ENCODE measurements at places on chromosomes 7 and 10.

DNA sequence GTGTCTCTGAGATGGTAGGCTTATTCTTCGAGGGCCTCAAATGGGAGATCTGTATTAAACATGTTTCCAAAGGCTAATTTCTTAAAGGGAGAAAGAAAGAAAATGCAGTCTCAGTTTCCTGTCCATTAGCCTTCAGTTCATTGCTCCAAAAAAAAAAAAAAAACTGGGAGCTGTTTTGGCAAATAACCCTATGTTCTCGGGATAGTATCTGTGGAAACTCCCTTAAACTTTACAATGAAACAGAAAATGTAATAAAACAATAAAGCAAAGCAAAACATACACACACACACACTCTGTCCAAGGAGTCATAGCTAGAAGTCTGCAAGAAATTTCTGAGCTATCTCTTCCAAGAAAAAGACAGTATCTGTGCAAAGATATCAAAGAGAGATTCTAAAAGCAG lies 172.5 kb upstream of the CELF2 start:
- no peak for DNase-seq

DNA sequence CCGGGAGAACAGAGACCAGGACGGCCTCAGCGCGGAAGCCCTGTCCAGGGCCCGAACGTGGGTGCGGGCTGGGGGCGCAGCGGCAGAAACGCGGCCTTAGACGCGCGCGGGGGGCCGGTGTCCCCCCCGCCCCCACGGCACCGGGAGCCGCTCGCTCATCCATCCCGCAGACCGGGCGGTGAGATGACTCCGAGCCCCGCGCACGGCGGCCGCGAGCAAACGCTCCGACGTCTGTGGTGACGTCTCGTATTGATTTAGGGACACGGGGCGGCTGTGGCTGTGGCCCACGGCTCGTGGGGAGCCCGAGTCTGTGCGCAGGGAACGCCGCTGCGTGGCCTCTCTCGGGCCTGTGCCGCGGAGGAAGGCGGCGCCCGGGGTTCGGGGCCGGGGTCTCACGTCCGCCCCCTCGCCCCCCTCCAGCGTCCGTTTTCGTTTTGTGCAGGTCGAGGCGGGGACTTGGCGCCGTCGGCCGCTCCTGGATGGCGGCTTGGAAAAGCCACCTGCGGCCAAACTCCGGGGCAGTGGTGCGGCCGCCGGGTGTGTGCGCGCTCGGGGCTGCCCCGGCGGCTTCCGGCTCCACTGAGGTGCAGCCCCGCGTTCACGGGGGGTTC lies 1.0 kb upstream of the NKX6-2 start:
- DNase-seq: no peak

DNA sequence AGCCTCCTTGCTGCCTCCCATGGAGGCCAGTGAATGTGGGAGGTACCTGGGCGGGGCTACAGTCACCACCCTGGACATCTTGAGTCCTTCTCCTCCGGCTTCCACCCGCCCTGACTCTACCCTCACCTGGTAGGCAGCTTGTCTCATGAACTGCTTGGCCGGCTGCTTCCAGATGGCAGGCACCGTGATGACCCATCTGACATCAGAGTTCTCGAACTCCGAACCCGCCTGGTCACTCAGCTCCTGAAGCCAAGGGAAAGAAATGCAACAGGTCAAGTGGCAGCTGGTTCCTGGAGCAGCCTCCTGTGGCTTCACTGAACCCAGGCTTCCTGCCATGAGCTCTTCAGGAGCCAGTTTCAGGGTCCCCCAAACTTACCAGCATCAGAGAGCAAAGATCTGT lies 50.1 kb downstream of the HSPA12A start:
- DNase-seq: no peak

- no peak for DNase-seq
These were observed 199.1 kb upstream of the AHR start for GRCh38 chr7:17099083-17099973.

DNA sequence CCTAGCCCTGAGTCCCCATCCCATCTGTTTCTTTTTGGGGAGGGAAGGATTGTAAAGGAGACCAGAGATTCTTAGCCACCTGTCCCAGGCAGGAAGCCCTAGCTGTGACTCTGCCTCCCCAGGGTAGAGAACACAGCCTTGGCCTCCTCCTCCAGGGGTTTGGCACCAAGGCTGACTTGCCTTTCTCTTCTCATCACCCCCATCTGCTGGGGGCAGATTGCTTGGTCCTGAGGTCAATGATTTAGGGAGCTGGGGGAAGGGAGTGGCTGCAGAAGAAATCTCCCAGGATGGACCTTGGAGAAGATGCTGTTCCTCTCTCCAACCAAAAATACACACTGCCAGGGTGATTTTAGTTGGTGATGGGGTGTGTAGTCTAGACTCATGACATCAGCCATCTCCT lies 2.6 kb upstream of the MNX1 start:
- no peak for DNase-seq

DNA sequence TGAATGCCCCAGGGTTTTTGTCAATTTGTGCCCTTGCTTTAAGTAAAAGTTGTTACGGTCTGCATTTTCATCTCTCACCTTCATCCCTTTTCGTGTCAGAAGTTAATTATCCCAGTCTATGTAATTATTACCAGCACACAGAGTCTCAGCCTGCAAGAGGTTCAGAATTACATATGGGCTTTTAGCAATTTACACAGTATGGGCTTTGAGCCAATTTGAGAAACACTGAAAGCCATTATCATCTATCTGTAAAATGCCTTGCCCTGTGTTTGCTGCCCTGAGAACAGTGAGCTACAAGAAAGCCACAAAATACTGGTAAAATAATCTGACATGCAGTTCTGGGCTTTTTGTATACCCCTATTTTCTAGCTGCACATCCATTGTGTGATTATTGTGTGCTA lies 125.6 kb upstream of the STEAP4 start:
- DNase-seq: no peak
